NB4 (cell line): ENCODE measurements at places on chromosomes 7 and 10.
A peak's percentile ranks its signal among the peaks of the same experiment; 100 is the strongest.

DNA sequence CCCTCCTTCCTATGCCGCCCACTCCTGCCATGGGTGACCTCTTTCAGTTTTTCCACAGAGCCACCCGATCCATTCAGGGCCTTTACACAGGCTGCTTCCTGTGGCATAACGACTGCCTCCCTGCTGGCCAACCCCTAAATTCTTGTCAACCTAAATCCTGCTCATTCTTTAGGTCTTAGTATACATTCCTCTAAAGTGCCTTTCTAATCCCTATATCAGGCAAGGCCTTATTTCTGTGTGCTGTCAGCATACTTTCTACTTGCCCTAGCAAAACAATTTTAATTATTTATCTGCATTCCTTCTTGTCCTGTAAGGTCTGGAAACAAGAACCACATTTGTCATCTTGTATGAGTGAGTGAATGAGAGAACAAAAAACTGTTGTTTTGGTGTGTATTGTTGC, 132.4 kb downstream of the DNAH11 start:
- DNase-seq, result no peak

GRCh38 chr7:73735528-73735905, 3.1 kb downstream of the ABHD11 start:
- DNase-seq, result no peak

DNA sequence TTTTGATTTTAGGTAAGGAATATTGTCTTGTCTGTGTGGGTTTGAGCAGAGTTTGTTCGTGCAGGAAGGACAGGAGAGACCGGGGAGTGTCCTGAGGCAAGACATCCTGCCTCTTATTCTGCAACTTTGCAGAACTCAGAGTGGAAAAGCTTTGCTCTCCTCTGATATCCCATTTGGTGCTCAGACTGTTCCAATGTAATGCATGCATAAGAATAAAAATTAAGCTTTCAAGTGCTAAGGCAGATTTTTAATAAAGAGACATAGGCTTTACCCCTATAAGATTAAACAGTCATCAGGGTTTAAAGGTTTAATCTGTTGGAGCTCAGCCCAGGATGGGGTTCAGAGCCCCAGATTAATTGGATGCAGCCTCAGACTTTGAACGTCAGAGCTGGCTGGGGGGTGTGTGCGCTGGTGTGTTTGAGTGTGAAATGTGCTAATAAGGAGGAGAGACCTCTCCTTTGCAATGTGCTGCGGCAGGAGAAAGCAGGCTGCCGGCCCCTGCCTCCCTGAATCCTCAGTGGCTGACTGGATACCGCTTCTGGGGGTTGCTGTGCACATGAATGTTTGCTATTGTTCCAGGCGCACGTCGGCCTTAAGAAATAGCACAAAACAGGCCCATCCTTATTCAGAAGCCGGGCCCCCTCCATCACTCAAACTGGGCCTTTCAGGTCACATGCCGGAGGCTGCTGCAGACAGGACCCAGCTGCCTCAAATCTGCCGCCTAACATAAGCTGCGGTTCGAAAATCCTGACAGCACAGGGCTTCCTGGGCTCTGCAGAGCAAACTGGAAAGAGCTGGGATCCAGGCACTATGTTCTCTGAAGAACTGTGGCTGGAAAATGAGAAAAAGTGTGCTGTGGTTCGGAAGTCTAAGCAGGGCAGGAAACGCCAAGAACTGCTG, 84.1 kb upstream of the PRR15 start:
- DNase-seq, result no peak

DNA sequence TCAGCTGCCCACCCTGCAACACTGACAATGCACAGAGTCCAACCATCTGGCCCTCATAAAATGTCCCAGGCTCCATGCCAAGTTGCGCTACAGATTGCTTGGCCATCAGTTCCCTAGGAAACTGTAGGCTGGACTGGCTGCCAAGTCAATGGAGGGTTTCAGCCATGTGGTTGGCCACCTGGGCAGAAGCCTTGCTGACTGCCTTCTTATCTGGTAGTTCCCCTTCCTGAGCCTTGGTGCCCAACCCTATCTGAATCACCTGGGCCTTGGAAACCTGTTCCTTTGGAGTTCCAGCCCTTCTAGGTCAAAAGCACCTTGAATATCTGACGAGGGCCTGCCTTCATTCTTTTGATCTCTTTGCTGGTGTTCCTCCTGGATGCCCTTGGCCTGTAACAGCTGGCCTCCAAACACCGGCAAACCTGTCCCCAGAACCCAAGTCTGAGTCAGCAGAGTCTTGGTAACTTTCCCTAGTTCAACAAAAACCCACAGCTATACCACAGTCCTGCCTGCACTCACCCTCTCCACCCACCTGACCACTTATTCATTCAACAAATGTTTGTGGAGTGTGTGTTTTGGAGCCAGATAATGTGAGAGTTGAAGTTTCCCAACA, 37.4 kb upstream of the KDM7A start:
- no peak for DNase-seq

- DNase-seq, result peak; percentile 31
These were observed 90.3 kb downstream of the BTRC start for GRCh38 chr10:101444058-101444898.

DNA sequence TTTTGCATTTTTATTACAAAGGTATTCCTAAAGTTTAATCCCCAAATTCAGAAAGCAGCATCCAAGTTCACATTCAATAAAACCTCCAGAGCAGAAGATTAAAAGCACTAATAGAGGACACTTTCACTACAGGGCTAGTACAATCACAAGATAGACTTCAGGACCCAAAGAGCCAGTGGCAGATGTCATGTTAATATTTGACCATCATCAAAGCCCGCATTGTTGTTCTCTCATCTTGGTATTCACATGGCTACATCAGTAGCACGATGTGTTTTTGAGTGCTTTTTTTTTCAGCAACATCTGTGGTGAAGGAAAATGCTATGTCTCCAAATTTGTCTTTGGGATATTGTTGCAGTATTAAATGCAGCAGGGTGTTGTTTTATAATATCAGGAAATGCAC, 134.3 kb downstream of the ARL4A start:
- DNase-seq, result no peak

GRCh38 chr10:96413151-96413787, 54.5 kb upstream of the OPALIN start:
- peak; percentile 20 for DNase-seq

DNA sequence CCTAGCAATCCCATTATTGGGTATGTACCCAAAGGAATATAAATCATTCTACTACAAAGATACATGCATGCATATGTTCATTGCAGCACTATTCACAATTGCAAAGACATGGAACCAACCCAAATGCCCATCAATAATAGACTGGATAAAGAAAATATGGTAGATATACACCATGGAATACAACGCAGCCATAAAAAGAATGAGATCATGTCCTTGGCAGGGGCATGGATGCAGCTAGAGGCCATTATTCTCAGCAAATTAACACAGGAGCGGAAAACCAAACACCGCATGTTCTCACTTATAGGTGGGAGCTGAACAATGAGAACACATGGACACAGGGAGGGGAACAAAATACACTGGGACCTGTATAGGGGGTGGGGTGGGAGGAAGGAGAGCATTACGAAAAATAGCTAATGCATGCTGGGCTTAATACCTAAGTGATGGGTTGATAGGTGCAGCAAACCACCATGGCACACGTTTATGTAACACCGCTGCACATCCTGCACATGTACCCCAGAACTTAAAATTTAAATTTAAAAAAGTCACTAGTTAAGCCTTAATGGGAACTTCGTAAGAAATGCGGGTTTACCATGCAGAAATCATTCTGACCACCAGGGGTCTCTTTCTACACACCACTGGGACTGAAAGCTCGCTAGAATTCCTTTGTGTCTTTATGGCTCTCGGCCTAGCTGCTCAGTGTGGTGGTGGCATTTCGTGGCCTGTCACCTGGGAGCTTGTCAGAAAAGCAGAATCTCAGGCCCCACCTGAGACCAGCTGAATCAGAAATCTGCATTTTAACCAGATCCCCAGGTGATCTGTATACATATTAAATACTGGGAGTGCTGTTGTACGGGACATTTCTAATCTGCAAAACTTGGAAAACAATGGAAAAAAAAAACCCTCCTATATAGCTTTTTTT, 9.5 kb downstream of the ANKRD1 start:
- DNase-seq, result peak; percentile 74

GRCh38 chr7:24657980-24658379, 84.7 kb downstream of the PALS2 start:
- no peak for DNase-seq

GRCh38 chr7:122309421-122309820, 4.9 kb upstream of the FEZF1 start:
- DNase-seq, result no peak

DNA sequence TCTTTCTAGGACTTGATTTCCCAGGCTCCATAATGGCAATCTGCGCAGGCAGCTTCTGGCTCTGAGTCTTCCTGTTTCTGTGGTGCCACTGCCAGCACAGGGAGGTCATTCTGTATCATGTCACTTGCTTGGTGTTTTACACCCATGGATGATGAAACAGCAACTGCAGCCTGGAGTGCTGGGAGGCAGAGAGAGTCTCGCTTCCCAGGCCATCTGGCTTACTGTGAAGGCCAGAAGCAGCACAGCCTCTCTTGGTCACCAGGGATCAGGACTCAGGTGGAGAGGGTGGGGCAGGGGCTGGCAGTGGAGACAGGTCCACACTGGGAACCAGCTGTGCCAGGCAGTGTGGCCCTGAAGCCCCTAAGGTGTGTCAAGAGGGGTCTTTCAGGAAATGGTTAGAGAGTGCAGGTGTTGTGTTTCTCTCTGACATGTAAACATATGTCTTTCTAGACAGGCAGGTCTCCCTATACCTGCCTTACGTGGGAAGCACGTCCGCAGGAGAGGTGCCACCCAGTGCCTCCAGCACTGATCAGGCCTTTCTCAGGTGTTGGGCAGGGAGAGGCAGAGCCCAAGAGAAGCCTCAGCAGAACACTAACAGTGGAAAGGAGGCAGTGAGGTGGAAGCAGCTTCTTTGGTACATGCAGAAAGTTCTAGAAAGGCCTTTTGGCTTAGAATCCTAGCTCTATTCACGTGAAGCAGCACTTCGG, 71.4 kb downstream of the INSIG1 start:
- peak; percentile 86 for DNase-seq

- DNase-seq, result no peak
These were observed 585.9 kb downstream of the PTPRN2 start for GRCh38 chr7:158001621-158002320.

DNA sequence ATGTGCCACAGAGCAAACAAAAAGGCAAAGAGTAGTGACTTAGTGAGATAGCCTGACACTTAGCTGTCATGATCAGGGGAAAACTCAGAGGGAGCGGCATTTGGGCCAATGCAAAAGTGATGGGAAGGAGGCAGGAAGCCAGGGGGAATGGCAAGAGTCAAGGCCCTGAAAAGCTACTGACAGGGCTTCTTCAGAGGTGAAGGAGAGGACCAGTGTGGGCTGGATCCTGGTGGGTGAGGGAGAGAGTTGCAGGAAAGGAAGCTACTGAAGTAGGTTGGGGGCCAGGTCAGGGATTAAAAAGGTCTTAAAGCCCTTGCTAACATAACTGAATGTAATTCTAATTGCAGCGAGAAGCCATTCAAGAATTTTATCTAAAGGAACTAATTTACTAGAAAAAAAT, 117.0 kb downstream of the AASS start:
- no peak for DNase-seq
